GM19239 (cell line): ENCODE measurements at places on chromosomes 5 and 9.

DNA sequence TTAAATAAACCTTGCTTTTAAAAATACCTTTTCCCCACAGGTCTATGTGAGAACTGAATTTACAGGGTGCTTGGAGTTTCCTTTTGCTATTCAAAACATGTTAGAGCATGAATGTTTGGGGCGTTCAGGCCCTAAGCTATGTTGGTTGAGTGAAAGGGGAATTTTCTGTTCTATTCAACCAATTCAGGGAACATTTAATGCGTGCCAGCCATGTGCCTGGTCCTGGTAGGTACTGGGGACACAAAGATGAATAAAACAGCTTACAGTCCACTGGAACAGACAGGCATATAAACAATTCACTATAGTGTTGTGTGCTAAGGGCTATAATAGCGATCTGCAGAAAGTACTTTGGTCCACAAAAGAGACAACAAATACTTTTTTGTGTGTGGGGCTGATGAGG, 108.5 kb downstream of the ZSWIM6 start:
- DNase-seq, result no peak

DNA sequence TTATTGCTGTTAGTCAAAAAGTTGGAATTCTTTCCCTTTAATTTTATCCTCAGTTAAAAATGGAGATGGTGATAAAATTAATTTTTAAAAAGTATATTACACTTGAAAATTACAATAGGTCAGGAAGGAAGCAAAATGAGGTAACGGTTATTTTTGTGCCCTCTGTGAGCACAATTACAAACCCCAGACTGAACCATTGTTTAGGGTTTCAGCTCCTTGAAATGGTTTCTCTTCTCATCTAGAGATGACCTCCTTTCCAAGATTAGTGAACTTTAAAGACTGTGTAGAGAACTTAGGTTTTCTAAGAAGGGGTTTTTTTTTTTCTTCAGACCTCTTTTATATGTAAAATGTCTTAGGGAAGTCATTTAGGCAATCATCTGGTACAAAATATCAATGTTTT, 126.2 kb upstream of the CHD1 start:
- no peak for DNase-seq

DNA sequence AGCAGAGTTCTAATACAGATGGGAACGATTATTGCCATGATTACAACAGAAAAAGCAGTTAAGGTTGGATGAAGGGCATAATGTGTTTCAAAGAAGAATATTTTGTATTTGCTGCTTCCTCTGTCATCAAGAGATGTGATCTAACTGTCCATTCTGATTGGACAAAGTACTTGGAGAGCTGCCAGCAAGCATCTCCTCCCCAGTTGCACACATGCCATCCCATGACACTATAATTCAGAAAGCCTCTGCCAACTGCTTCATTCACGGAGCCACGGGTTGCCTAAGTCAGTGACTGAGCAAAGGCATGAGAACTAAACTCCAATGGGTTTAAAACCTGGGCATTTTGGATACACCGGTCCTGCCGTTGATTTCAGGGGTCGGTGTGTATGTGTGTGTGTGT, 253.8 kb downstream of the CRB2 start:
- DNase-seq, result no peak

DNA sequence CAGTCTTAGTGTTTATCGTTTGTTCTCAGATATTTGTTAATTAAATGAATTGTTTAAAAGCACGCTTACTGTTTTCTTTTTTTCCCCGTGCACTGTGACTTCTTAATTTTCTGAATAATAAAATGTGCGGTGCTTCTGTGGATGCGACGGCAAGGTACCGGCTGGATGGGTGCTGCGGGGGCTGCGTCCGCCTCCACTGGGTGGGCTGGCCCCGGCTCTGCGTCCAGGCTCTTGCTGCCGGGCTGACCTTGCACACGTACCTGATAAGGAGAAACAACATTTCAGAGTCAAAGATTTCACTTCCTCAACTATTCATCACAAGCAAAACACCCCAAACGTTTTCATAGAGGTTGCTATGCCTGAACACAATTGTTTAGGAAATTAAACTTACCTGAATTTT, 404.0 kb upstream of the IRX1 start:
- no peak for DNase-seq

DNA sequence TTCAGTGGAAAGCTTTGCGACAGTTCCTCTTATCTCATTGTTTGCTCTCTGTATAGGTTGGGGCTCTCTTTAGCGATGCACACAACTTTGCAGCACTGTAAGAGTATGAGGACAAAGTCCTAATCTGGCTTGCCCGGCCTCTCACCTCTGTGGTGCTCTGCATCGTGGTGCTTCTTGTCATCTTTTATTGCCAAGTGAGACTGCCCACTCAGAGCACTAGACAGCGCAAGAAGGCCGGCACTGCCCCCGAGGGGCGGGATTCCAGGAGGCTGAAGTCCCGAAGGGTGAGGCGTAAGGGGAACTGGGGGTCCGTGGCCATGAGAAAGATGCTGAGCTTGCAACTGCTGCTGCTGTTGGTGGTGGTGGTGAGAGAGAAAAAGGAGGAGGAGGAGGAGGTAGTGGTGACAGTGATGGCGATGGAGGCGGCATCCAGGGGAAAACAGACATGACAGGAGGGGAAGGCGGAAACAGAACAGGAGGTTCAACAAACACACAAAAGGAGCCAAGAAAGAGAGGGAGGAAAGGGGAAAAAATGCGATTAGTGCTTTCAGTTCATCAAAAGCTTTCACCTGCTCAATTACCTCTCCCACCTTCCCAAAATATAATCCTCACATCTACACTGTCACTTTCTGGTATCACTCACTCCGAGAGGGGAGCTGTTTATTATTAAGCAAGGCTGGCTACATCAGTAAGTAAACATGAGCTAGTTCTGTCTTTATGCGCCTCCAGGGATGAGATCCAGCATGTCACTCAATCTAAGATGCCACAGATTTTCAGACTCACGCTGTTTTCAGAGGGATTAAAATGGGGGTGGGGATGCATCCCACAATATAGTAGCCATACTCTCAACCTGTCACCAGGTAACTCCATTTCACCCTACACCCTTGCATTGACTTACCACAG, 55.1 kb downstream of the TLE1 start:
- DNase-seq, result no peak

DNA sequence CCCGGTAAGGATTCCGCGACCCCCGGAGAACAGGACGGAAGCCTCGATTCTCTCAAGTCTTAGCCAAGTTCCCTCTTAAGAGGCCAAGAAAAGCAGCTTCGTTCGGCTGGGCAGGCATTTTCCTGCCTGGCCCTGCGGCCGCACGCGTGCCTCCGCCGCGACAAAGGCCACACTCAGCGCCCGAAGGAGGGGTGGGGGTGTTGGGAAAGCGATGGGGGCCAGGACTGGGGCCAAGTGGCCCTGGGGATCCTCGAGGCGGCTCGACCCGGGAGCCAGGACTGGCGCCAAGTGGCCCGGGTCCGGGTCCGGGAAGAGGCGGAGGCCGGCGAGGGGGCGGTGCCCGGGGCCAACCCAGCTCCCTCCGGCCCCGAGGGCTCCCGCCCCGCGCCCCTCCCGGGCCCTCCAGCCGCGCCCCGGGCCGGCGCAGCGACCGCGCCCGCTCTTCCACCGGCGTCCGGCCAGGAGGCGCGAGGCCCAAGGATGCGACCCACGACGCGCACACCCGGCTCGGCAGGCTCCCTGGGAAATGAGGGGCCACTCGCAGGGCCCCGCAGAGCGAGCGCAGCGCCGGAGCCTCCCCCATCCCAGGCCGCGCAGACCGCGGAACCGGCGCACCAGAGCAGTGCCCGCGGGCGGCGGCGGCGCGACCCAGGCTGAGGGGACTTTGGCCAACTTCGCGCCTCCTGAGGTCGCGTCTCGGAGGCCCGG, 756 bp downstream of the VAV2 start:
- no peak for DNase-seq

GRCh38 chr5:10593531-10594181, 29.8 kb downstream of the ANKRD33B start:
- DNase-seq, result no peak

GRCh38 chr9:70935856-70936255, 185.6 kb downstream of the TRPM3 start:
- no peak for DNase-seq

- no peak for DNase-seq
Observed at GRCh38 chr5:74673011-74673790, 11.8 kb upstream of the HEXB start.

- no peak for DNase-seq
Observed at GRCh38 chr5:26121338-26121737, 917.0 kb downstream of the CDH9 start.

- DNase-seq, result no peak
Observed at GRCh38 chr5:179120421-179120861, 60.3 kb downstream of the ZNF354C start.

- DNase-seq, result no peak
Observed at GRCh38 chr5:112228667-112229066, 190.4 kb downstream of the EPB41L4A start.

DNA sequence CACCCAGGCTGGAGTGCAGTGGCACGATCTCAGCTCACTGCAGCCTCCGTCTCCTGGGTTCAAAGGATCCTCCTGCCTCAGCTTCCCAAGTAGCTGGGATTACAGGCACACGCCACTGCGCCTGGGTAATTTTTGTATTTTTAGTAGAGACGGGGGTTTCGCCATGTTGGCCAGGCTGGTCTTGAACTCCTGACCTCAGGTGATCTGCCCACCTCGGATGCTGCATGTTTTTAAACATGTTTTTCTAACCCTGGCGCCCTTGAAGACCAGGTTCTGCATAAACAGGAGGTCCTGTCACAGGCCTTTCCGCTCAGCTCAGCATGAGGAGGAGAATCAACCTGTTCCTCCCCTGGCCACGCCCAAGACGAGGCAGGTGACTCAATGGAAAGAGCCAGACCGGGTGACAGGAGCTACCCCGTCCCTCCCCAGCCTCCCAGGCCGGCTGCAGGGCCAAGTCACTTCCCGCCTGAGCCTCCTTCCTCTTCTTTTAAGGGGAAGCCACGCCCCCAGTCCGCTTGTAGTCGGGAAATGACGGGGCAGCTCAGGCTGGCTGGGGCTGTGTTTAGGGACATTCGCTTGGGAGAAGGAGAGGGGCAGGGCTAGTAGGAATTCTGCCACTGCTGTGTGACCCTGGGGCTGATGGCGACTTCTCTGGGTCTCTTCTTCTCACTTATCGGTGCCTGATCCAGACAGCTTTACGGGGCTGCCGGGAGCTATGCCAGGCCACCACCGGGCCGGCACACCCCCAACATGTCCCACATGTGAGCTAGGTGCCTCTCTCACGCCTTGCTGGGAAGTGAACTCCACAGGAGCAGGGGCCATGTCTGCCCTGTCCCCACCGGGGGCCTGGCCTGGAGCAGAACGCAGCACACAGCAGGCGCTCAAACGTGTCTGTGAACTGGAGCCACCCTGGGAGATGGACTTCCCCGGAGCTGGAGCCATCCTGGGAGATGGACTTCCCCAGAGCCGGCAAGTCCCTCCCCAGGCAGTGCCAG, 6.1 kb downstream of the NOTCH1 start:
- peak; percentile 90 for DNase-seq

DNA sequence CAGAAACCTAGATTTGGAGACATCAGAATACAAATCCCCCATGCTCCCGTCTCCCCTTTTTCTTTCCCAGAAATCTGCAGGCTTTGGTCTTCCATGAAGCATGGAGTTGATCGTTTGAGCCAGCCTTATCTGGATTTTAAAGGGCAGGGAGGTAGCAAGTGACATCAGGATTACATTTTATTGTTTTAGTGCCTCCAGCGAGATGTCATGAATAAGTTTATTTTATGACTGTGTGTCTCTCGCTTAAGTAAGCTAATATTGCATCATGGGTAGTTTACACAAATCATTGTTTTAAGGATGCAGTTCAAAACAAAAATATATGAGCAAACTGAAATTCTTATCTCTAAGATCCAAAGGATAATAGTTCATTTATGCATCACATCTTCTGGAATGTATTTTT, 50.7 kb upstream of the TNFSF8 start:
- DNase-seq, result no peak

- no peak for DNase-seq
Observed at GRCh38 chr5:166346726-166347374, 1944.6 kb upstream of the WWC1 start.

- DNase-seq, result no peak
Observed at GRCh38 chr9:26324786-26325443, 567.7 kb downstream of the CAAP1 start.

GRCh38 chr5:1648806-1649205, 125.0 kb upstream of the LPCAT1 start:
- DNase-seq, result no peak

GRCh38 chr9:78900500-78900899, 603.6 kb downstream of the PSAT1 start:
- no peak for DNase-seq

GRCh38 chr5:13217636-13218035, 726.9 kb downstream of the DNAH5 start:
- DNase-seq, result no peak

DNA sequence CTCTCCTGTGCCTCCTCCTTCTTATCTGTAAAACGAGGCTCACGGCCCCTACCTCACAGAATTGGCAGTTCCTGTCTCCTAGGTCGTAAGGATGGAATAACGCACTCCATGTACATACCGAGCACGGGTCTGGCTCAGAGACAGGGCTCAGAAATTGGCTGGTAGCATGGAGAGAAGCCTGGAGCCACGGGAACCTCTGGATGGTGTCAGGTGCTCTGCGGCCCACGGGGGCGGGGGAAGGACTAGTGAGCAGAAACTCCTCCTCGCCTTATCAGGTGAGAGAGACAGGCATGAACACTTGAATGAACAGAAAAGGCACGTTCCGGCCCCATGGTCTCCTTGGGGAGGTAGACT, 15.4 kb upstream of the C5orf47 start:
- no peak for DNase-seq

DNA sequence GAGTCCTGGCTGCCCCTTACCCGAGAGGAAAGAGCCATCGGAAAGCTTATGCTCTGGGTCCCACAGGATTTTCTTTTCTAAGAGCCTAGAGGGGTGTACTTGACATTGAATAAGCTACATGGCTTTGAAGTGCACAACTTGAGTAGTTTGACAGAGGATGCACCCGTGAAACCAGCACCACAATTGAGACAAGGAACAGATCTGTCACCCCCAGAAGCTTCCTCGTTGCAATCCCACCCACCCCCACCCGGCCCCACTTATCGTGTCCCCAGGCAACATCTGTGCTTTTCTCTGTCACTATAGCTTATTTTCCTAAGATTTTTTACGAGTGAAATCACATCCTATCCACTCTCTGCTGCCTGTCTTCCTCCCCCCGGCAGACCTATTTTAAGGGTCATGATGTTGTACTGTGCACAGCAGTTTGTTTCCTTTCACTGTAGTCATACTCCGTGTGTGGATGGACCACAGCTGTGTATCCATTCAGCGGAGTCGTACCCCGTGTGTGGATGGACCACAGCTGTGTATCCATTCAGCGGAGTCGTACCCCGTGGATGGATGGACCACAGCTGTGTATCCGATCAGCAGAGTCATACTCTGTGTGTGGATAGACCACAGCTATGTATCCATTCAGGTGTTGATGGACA, 8.8 kb upstream of the FCN2 start:
- no peak for DNase-seq

DNA sequence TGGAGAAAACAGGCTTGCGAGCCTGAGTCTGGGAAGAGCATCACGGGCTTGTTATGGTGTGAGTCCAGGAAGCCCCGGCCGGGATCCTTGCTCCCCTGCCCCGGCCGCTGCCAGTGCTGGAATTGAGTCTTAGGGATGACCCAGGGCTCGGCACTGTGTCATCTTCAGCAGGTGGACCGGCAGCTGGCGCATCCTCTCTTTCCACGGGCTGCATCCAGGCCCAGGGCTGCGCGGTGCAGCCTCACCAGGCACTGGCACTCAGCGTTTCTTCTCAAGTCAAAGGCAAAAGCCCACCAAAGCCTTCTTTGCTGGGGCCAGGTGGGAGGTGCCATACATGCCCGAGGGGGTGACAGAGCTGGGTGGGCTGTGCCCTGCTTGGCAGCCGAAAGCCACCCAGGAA, 46.6 kb downstream of the COL5A1 start:
- DNase-seq, result no peak

- no peak for DNase-seq
Observed at GRCh38 chr5:150058480-150059126, 27.8 kb downstream of the CSF1R start.
